ENCODE measurements at places on chromosomes 1 and 21. TPM values are rescaled to one million over a fixed set of nuclear protein-coding genes. Genes with fewer than 3 reads are reported as not detected.

Gene ZNF695
- 0.82 TPM for total RNA-seq

Gene RAB25
- total RNA-seq, result not detected

Gene CLCA2
- 8.8 TPM for total RNA-seq

- DNase-seq, result no peak
Measured at GRCh38 chr1:9380711-9381110, 88.0 kb downstream of the SPSB1 start.

DNA sequence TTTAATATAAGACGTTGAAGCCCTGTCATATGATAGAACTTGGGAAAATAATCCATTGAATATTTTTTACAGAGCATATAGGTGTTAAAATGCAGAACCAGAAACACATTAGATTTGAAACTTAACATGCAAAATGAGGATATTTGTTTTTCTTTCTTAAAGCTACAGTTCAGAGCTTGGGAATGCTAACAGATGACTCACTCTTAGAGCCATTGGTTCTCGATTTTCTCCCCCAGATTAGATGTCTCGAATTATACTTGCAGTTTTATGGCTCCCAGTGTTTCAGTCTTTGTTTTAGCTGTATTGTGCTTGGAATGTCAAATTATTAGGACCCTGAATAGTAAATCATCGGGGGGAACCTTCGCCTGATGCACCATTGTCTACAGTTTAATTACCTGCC is 575.7 kb upstream of the ZP4 start:
- peak; percentile 22 for DNase-seq
